Suppressor macrophage treated with lipopolysaccharide for 1 hour (primary cell): ENCODE measurements at places on chromosomes 11 and 22.
A peak's percentile ranks its signal among the peaks of the same experiment; 100 is the strongest.

DNA sequence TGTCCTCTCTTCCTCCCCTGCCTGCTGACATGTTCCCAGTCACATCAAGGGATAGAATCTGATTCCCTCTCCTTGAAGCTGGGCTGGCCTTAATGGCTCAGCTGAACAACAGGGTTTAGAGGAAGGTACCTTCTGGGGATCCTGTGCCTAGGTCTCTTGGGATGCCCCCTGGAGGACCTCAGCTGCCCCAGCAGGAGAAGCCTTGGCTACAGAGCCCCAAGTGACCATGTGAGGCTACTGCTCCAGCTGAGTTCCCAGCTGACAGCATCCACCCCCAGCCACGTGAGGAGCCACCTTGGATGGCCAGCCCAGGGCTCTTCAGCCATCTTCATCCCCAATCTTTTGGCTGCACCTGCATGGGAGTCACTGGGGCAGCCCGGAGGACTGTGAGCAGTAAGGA is 1499.3 kb downstream of the TBC1D22A start:
- DNase-seq: no peak

DNA sequence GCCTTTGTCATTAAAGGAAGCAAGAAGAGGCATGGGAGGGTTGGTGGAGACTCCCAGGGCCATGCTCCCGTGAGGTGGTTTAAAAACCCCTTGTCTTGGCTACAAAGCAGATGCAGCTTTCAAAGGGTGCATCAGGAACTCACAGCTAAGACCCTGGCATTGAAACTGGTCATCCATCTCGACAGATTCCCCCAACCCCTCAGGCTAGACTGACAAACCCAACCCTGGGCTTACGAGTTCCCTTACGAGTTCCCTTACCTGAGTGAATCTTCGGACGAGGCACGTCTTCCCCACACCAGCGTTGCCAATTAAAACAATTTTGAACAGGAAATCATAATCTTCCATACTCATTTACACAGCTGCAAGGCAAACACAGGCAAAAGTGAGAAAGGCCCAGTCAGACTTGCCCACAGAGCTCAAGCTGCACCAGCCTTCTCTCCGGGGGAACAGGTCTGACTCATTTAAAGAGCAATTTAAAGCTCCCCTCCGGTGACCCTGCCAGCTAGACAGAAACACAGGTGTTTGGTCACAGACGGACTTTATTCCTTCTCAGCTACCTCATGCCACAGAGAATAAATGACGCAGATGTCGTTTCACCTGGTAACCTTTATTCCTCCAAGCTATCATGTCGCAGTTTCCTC is 74.6 kb downstream of the RAB30 start:
- no peak for DNase-seq

DNA sequence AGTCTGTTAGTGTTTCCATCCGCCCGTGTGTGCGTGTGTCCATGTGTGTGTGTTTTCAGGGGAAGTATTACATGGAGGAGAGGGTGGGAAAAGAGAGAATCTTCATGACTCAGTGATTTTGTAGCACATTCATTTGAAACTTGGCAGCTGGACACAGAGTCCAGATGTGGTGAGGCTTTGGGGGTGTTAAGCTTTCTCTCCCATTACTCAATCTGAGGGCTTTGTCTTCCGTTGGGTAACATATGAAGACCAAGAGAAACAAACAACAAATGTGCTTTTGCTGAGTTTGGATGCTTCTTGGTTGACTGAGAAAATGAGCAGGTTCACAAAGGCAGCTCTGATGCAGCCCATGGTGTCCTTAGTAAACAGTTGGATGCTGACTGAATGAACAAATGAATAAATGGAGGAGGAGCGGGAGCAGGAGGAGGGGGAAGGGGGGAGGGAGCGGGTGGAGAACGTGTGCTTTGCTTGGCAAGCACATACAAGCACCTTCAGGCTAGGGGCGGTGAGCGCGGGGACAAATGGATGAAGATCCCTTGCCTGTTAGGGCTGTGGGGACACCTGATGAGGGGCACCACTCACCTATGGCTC is 104.3 kb downstream of the ST3GAL4 start:
- DNase-seq: no peak

DNA sequence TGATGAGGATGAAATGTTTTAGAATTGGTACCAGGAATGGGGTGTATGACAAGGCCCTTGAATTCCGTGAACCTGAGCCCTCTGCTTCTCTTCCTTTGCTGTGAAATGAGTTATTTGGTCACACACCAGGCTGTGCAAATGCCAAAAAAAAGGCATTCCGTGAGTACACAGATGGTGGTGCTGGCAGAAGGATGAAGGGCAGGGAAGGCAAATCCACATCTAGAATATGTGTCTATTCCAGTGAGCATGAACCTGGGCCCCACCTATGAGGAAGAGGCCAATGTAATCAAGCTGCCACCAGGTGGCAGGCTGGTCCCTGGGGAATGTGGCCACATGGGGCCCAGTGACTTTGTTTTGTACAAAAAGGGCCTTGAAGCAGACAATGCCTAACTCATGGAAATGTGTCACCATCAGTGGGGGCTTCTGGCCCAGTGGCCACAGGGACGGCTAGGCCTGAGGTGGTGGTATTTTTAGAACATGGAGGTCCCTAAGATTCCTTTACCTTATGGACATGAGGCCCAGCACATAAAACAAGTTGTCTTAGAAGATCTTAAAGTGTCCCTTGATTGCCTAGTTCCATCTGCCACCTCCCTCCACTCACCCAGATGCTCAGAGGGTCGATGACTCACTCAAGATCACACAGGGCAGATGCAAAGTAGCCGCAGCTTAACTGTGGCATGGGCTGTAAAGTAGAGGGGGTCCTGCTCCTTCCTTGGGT is 3.9 kb upstream of the RNF215 start:
- DNase-seq: peak; percentile 86

- no peak for DNase-seq
Observed at GRCh38 chr11:122494221-122494620, 161.3 kb upstream of the UBASH3B start.

GRCh38 chr22:29718949-29719898 is 579 bp upstream of the CABP7 start:
- DNase-seq: no peak

- DNase-seq: peak; percentile 33
Observed at GRCh38 chr11:43547889-43548381, 132.6 kb upstream of the HSD17B12 start.

GRCh38 chr11:70229737-70230136 is 26.6 kb downstream of the FADD start:
- no peak for DNase-seq
